ENCODE measurements at places on chromosomes 2 and 18. TPM values are rescaled to one million over a fixed set of nuclear protein-coding genes. Genes with fewer than 3 reads are reported as not detected.

DNA sequence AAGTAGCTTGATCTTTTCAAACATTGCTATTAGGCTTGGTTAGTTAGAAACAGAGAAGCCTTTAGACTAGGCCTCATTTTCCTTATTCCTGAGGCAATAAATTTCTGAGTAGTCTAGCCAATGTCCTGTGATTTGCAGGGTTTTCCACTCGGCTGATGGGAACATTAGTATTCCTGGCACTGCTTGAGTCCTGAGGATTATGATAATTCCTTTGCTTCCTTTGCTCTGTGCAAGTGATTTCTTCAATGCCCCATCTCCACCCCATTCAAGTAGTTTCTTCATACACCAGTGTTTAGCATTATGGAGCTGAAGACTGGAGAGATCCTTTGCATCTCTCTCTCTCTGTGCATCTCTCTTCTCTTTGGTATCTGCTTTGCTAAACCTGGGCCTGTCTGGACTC lies 14.3 kb upstream of the SLC4A10 start:
- no peak for DNase-seq

Gene GALNT13
- not detected for total RNA-seq

Gene SIX3
- total RNA-seq, result not detected

Gene MARCHF4
- total RNA-seq, result not detected

DNA sequence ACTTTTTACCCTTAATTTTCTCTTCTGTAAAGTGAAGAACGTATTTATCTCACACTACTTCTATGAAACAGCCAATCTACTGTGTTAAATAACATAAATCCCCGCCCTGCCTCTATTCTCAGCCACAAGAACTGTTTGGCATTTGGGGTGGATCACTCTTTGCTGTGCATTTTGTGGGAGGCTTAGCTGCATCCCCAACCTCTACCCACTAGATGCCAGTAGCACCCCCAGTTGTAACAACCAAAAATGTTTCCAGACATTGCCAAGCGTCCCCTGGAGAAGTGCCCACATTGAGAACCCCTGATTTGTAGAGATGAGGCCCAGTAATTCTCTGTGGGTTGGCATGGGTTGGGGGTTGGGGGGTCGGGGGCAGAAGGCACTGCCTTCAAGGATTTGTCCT lies 94.7 kb upstream of the BOD1L2 start:
- DNase-seq, result no peak

Gene IL36B
- not detected for total RNA-seq

GRCh38 chr18:3037423-3037915 lies 24.5 kb upstream of the LPIN2 start:
- peak; percentile 45 for DNase-seq

DNA sequence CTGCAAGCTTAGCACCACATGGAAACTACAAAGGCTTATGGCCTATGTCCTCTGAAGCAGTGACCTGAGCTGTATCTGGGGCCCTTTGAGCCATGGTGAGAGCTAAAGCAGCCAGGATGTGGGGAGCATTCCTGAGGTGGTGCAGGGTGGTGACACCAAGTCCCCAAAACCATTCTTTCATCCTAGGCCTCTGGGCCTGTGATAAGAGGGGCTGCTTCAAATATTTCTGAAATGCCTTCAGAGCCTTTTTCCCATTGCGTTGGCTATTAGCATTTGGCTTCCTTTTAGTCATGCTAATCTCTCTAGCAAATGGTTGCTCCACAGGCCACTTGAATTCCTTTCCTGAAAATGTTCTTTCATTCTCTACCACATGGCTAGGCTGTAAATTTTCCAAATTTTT lies 13.4 kb downstream of the CCDC150 start:
- no peak for DNase-seq

DNA sequence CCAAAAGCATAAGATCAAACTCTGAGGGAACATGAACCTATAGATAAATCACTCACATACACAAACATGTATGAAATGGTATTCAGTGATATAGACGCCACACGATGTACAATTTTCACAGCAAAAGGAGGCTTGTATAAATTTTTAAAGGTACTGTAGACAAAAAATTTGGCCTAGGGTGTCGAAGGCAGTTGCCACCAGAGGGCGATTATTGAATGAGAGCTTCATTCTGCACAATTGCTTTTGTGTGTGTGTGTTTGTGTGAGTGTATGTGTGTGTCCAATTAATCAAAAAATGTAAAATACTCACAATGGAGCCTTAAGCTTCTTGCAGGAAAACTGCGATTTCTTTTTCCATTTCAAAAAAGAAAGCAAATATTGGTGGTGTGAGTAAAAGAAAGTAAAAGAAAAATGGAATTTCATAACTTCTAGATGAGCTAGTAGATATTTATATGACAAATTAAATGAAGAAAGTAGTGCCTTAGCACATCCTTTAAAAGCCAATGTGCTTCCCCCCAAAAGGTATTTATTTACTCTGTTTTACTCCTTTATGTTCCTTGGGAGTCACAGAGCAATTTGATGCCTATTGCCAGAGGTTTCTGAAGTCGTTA lies 800.1 kb downstream of the SATB2 start:
- no peak for DNase-seq

GRCh38 chr18:74142252-74142651 lies 5.4 kb downstream of the FBXO15 start:
- DNase-seq, result no peak

Gene TSPYL6
- total RNA-seq, result not detected

- no peak for DNase-seq
Measured at GRCh38 chr2:152544638-152545037, 172.6 kb downstream of the PRPF40A start.

GRCh38 chr2:1811258-1811970 lies 67.1 kb upstream of the PXDN start:
- no peak for DNase-seq

Gene CRYBA2
- not detected for total RNA-seq

DNA sequence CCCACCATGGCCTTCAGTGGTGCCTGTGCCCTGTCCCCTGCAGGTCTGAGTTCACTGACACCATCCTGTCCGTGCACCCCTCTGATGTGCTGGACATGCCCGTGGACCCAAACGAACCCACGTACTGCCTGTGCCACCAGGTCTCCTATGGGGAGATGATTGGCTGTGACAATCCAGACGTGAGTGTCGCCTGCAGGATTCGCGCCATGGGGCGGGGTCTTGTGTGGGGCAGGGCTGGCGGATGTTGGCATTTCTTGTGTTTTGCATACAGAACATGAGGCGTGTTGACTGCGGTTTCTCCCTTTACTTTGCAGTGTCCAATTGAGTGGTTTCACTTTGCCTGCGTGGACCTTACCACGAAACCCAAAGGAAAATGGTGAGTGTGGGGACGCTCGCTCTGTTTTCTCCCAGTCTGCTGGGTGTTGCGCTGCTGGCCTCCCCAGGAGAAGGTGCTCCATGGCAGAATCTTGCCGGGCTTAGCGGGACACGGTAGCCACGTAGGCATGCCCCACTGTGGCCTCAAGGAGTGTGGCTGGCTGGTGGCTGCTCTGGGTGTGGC lies 11.5 kb upstream of the D2HGDH start:
- DNase-seq, result no peak

Gene IL1R1
- total RNA-seq, result 20.3 TPM

- DNase-seq, result no peak
Measured at GRCh38 chr2:3940661-3941060, 237.3 kb downstream of the DCDC2C start.

DNA sequence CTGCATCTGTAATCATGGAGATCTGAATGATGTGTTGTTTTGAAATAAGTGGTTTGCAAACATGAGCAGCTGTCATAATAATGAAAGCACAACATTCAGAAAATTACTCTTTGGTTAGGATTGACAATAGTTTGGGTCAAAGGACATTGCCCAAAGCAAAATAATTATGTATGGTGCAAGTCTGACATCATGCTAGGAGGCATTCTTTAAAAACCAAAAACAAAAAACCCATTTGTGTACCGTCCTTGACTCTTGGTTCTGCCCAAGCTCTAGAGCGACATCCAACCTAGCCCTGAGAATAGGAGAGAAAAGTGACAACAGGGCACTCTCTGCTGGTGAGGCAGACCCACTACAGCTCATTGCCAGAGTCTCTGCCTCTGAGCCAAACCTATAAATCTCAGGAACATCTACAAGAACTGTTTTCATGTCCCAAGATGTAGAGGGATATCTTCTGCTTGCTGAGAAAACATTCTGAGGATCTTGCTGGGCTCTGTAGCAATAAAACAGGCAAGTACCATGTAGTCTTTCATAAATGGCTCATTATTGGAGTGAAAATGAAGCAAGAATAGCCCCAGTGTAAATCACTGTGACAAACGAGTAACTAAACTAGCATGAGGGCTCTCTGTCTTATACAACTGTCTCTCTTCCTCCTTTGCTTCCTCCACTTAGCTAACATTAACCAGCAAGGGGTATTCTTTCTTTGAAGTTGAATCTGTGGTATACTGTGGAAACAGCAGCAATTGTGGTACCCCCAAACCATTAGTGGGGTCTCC lies 266.8 kb upstream of the CXCR4 start:
- peak; percentile 60 for DNase-seq

DNA sequence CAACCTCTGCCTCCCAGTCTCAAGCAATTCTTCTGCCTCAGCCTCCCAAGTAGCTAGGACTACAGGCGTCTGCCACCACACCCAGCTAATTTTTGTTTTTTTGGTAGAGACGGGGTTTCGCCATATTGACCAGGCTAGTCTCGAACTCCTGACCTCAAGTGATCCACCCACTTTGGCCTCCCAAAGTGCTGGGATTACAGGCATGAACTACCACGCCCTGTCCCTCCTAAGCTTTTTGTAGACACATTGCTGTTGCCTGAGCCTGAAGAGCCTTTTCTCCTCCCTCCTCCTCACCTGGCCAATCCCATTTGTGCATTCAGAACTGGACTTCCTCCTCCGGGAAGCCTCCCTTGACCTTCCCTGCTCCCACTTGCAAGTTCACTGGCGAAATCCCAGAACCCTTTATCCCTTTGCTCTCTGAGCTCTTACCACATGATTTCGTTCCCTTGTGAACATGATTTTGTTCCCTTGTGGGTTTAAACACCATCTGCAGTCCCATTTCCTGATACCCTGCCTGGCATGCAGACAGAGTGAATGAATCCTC lies 2.6 kb downstream of the C2orf72 start:
- no peak for DNase-seq

Measured in activated CD4-positive, alpha-beta memory T cell treated with anti-CD3 and anti-CD28 coated beads for 36 hours (primary cell).